ENCODE measurements at places on chromosomes 2 and 18. TPM values are rescaled to one million over a fixed set of nuclear protein-coding genes. Genes with fewer than 3 reads are reported as not detected.
A peak's percentile ranks its signal among the peaks of the same experiment; 100 is the strongest.

DNA sequence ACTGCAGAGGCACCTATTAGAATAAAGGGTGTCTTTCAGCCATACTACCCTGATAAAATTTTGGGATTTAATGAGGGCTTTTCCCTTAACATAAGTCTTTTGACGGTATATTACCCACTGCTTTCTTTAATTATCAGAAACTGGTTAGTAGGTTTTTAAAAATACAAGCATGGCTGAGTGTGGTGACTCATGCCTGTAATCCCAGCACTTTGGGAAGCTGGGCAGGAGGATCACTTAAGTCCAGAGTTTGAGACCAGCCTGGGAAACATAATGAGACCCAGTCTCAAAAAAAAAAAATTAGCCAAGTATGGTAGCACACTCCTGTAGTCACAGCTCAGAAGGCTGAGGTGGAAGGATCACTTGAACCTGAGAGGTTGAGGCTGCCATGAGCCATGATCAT lies 16.1 kb downstream of the CPSF3 start:
- no peak for DNase-seq
- H3K4me1 ChIP-seq, result no peaks in the 10 kb centered on the region
- H3K27ac ChIP-seq, result no peak overlapping the region
- H3K27me3 ChIP-seq, result no peaks in the 10 kb centered on the region
- H3K36me3 ChIP-seq, result peaks cover 63% of the 10 kb centered on the region
- no peak overlapping the region for H3K4me3 ChIP-seq

DNA sequence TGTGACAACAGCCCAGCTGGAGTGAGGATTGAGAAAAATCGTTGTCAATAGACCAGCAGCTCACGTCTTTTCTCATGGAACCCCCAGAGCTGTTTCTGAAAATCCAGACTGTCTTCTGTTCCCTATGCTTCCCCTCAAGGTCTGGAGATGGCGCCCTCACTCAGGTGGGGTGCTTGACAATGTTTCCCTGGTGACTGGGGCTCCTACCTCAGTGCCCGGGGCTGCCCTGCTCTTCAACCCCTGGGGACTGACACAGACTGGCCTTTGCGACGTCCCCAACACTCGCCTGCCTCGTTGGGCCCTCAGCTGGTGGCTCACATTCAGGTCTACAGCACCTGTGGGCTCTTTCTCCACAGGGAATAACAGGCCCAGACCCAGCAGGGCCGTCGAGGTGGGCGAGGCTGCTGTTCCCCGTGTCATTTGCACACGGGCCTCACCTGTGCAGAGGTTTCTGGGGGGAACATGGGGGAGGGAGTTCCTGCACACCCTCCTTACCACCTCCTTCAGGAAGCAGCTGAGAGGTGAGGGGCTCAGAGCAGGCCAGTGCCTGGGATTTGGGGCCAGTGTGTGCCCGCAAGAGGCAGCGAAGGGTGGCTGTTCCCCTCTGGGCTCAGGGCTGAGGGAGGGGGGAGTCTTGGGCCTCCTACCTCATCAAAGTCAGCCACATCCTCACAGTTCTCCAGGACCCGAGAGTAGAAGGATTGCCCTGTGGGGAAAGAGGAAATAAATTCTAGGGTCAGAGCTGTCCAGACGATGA lies 59.3 kb upstream of the OTOF start:
- no peaks in the 10 kb centered on the region for H3K27me3 ChIP-seq
- no peaks in the 10 kb centered on the region for H3K36me3 ChIP-seq
- no peak overlapping the region for H3K4me3 ChIP-seq
- H3K4me1 ChIP-seq, result no peaks in the 10 kb centered on the region
- H3K27ac ChIP-seq, result no peak overlapping the region

Gene C2orf66
- polyA plus RNA-seq, result not detected

DNA sequence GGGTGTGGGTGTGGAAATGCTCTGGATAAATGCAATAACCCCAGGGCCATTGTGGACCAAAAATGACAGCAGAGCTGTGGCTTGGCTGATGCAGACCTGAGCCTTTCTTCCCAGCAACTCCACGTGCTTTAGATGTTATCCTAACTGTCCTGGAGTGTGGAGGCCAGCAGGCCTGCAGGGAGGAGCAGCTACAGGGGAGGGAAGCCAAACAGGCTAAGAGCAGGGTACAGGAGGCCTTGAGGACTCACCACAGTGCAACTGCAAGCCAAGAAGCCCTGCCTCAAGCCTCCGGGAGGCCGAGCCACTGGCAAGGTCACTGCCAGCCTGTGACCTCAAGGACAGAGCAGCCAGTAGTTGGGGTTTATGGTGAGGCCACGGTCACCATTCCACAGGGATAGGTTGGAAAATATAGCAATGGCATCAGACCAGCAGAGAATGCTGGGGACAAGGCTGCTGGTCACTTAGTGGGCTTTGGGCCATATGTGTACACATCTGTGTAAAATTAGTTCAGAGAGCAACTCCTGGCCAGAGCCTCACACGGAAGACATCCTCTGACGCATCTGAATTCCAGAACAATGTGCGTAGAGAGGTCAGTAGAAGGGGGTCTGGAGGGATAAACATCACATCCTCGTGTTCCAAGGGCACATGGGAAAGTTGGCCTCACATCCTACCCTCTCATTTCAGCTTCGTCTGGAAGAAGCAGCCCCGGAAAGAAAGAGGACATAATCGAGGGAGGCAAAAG lies 76.2 kb upstream of the UPP2 start:
- H3K27ac ChIP-seq, result no peak overlapping the region
- peak; percentile 61 for DNase-seq
- peaks cover 9% of the 10 kb centered on the region for H3K4me1 ChIP-seq
- no peak overlapping the region for H3K4me3 ChIP-seq

- no peak overlapping the region for H3K27ac ChIP-seq
- no peak overlapping the region for H3K4me3 ChIP-seq
- DNase-seq, result no peak
Observed at GRCh38 chr2:219515874-219516629, 1.8 kb downstream of the ASIC4 start.

DNA sequence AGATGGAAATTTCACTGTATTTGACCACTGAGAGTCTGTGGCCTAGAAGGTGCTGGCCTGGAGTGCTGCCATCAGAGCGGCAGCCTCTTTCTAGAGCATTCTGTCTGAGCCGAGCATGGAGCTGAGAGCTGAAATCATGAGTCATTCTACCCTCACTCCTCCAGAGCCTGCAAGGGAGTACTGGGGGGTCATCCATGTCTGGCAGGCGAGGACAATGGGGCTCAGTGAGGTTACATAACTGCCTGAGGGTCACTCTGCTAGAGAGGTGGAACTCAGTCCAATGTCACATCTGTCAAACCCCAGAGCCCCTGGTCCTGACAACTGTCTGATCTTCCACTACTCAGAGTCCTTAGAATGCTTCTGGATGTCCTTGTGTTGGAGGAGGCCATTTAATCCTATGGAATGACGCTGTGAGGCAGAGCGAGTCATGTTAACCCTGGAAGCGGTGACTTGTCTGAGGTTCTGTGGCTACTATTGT lies 65.3 kb downstream of the HAUS1 start:
- H3K4me1 ChIP-seq, result peaks cover 4% of the 10 kb centered on the region
- H3K27me3 ChIP-seq, result no peaks in the 10 kb centered on the region
- no peaks in the 10 kb centered on the region for H3K36me3 ChIP-seq
- no peak overlapping the region for H3K27ac ChIP-seq
- peak; percentile 39 for DNase-seq
- no peak overlapping the region for H3K4me3 ChIP-seq

DNA sequence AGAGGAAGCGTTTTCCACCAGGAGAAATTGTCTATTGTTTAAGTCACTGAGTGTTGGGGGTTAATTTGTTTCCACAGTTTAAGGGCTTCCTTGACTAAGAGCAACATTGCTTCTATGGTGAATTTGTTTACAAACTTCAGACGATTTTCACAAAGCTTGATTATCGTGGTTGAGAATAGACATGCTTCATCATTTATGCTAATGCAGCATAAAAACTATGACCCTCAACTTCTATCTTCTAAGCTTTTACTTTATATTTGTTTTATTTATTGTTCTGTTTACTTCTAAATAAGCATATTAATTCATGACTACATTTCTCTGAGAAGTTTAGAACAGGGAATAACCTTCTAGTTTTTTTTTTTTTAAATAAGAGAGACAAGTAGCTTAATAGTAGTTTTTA lies 483.5 kb downstream of the LRP1B start:
- H3K4me3 ChIP-seq, result no peak overlapping the region
- H3K27me3 ChIP-seq, result no peaks in the 10 kb centered on the region
- DNase-seq, result no peak
- no peaks in the 10 kb centered on the region for H3K36me3 ChIP-seq
- no peaks in the 10 kb centered on the region for H3K4me1 ChIP-seq
- H3K27ac ChIP-seq, result no peak overlapping the region

Gene CCBE1
- 12.0 TPM for polyA plus RNA-seq

GRCh38 chr2:105166688-105167087 lies 74.9 kb upstream of the GPR45 start:
- no peaks in the 10 kb centered on the region for H3K36me3 ChIP-seq
- H3K27ac ChIP-seq, result no peak overlapping the region
- DNase-seq, result no peak
- H3K4me1 ChIP-seq, result no peaks in the 10 kb centered on the region
- no peak overlapping the region for H3K4me3 ChIP-seq

Gene SCN1A
- polyA plus RNA-seq, result 0.11 TPM

All from adrenal gland (tissue), 19 donors.